ENCODE measurements at places on chromosomes 5 and 9. TPM values are rescaled to one million over a fixed set of nuclear protein-coding genes. Genes with fewer than 3 reads are reported as not detected.

Gene SPATA31E1
- not detected for total RNA-seq

Gene FOXD4
- total RNA-seq: 0.13 TPM

Gene TEX48
- total RNA-seq: not detected

Gene TMEM252
- total RNA-seq: not detected

Gene AHRR
- total RNA-seq: 5.4 TPM

Gene DDX4
- not detected for total RNA-seq

Gene MYOT
- not detected for total RNA-seq

Gene WDR38
- total RNA-seq: 0.07 TPM

Gene FOXD1
- 1.1 TPM for total RNA-seq

Gene SEMA5A
- 0.04 TPM for total RNA-seq

Gene CTXN3
- total RNA-seq: not detected

Gene RPL12
- 1,838 TPM for total RNA-seq

Gene SLC25A2
- total RNA-seq: 0.32 TPM

Gene PPP2R2B
- total RNA-seq: not detected

Gene ORM2
- total RNA-seq: not detected

Gene GABRA1
- total RNA-seq: not detected

Gene C5orf52
- not detected for total RNA-seq

Gene EQTN
- not detected for total RNA-seq

Gene GNG10
- total RNA-seq: 53.2 TPM

Gene CEL
- total RNA-seq: 0.07 TPM

Gene GM2A
- total RNA-seq: 18.5 TPM

Gene MACIR
- 14.6 TPM for total RNA-seq

Gene OTULINL
- 0.14 TPM for total RNA-seq

Gene OBP2B
- total RNA-seq: not detected

Gene DNAJC18
- 7.6 TPM for total RNA-seq

Gene EPB41L4A
- total RNA-seq: 18.3 TPM

Gene PCDHB2
- total RNA-seq: 2.9 TPM

Gene PRLR
- total RNA-seq: not detected

Gene PRXL2C
- total RNA-seq: 25.1 TPM

Gene SLCO4C1
- total RNA-seq: not detected

Gene MTREX
- total RNA-seq: 129 TPM

Gene RIMOC1
- total RNA-seq: 14.2 TPM

Gene BAAT
- not detected for total RNA-seq

Gene PPP3R2
- total RNA-seq: not detected

Gene RNF183
- total RNA-seq: not detected

Gene PLEKHG4B
- not detected for total RNA-seq

Gene APBA1
- total RNA-seq: 7.1 TPM

Gene HINT2
- 24.1 TPM for total RNA-seq

Gene ECSCR
- 513 TPM for total RNA-seq

Gene RASEF
- 0.07 TPM for total RNA-seq
